ENCODE measurements at places on chromosomes 2 and 18.

GRCh38 chr2:27381577-27382181 lies 1.1 kb upstream of the ZNF513 start:
- no peak for DNase-seq

GRCh38 chr2:76639171-76639680 lies 883.0 kb downstream of the LRRTM4 start:
- no peak for DNase-seq

- DNase-seq: no peak
Measured at GRCh38 chr18:7809978-7810377, 242.9 kb downstream of the PTPRM start.

DNA sequence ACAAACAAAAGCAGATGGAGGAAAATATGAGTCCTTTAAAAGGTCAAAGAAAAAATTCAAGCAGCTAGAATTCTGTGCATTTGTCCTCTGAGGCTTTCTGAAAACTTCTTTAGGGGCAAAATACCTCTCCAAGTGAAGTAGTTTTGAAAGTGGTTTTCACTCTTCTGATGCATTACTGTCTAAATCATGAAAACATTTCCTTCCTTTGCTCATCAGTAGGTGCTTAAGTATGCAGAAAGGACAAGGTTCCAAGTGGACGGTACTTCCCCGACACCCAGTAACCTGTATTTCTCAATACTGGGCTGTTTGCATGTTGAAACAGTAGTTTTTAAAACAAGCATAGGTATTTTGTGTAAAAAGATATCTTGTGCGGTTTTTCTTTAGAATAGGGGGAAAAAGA lies 189.1 kb upstream of the ERBB4 start:
- DNase-seq: no peak
